ENCODE measurements at places on chromosomes 3 and 15.

- DNase-seq: no peak
These were observed 321.8 kb upstream of the STAC start for GRCh38 chr3:36058404-36059030.

GRCh38 chr3:180430896-180431295 is 171.1 kb upstream of the TTC14 start:
- DNase-seq: no peak

GRCh38 chr3:184584464-184584891 is 22.9 kb downstream of the EPHB3 start:
- no peak for DNase-seq

DNA sequence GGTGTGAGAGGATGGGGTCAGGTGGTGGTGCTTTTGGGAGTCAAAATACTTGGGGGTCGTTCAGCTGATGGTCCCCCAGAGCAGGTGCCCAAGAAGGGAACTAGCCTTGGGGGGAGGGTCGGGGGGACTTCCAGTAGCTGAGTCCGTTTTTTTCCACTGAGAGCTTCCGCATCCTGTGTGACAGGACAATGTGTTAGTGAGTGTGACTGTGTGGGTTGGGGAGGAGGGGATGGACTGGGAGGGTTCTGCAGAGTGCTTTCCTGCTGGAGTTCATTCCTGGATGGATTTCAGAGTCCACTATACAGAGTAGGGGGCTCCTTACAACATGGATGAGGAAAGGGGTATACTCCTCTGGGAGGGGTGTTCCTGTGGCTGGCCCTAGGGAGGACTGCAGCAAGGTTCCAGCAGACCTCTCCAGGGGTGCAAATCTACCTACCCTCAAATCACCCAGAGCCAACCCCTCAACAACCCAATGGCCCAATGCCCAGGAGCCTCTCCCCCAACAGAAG is 601 bp upstream of the HYAL2 start:
- DNase-seq: no peak

- no peak for DNase-seq
These were observed 115.8 kb downstream of the ADAMTS9 start for GRCh38 chr3:64571982-64572381.

DNA sequence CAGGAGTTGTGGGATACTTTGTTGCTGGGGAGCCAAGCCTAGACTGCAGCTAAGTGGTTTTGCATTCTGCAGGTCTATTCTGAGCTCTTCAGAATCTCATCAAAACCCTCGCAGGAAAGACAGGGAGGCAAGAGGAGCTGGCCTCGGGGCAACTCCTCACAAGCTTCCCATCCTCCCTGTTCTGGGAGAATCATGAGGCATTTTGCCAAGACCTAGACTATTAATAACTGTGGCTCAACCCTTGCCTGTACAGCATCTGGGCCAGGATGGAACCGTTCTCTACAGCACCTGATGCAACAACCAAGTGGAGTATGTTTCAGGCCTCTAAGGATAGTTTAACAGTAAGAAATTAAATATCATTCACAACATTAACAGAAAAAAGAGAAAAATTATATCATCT is 20.2 kb upstream of the SLC6A20 start:
- no peak for DNase-seq

GRCh38 chr3:197736010-197736490 is 654 bp downstream of the RUBCN start:
- peak; percentile 50 for DNase-seq

GRCh38 chr3:141305436-141305835 is 62.9 kb upstream of the ZBTB38 start:
- DNase-seq: no peak

DNA sequence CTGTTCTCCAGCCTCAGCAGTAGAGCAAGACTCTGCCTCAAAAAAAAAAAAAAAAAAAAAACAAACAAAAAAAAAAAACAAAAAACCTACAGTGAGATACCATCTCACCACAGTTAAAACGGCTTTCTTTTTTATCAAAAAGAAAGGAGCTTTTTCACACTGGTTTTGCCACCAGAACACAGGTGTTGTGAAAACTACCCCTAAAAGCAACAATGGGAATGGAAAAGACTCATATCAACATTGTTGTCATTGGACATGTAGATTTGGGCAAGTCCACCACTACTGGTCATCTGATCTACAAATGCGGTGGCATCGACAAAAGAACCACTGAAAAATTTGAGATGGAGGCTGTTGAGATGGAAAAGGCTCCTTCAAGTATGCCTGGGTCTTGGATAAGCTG is 24.8 kb upstream of the SLC25A38 start:
- no peak for DNase-seq

DNA sequence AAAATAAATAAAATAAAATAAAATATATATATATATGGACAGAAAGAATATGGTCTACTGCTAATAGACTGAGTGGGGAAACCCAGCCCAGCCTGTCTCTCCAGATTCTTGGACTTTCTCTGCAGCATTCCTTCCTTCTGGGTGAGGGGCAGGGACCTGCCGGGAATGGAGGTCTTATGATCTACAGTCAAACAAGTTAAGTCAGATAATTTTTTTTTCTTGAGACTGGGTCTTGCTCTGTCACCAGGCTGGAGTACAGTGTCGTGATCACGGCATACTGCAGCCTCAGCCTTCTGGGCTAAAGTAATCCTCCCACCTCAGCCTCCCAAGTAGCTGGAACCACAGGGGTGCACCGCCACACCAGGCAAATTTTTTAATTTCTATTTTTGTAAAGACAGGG is 33.5 kb upstream of the ZNF774 start:
- no peak for DNase-seq

GRCh38 chr3:56795097-56795828 is 6.5 kb downstream of the ARHGEF3 start:
- DNase-seq: no peak

DNA sequence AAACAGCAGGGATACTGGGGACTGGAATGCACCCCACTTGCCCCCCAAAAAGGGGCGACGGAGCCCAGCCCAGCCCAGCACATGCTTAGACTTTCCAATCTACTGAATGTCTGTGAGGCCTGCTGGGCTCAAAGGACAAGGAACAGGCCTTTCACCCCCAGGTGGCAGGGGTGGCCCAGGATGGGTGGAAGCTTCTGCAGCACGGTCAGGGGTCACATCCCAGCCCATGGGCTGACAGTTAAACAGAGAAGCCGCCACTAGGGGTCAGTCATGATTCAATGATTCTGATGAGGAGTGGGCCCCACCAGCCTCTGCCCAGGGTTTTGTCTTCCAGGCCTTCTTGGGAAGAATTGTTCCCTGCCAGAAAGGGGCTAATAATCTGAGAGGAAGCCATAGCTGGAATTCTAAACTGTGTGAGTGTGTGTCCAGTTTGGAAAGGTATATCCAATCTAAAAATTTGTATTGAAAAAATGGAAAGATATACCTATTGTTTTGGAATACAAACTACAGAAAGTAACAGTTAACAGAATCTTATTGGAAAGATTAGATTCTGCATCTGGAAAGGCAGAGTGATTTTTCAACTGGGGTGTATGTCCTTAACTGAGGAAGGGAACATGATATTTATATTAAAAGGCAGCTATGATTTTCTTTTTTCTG is 2.2 kb downstream of the CHRNB4 start:
- peak; percentile 92 for DNase-seq

DNA sequence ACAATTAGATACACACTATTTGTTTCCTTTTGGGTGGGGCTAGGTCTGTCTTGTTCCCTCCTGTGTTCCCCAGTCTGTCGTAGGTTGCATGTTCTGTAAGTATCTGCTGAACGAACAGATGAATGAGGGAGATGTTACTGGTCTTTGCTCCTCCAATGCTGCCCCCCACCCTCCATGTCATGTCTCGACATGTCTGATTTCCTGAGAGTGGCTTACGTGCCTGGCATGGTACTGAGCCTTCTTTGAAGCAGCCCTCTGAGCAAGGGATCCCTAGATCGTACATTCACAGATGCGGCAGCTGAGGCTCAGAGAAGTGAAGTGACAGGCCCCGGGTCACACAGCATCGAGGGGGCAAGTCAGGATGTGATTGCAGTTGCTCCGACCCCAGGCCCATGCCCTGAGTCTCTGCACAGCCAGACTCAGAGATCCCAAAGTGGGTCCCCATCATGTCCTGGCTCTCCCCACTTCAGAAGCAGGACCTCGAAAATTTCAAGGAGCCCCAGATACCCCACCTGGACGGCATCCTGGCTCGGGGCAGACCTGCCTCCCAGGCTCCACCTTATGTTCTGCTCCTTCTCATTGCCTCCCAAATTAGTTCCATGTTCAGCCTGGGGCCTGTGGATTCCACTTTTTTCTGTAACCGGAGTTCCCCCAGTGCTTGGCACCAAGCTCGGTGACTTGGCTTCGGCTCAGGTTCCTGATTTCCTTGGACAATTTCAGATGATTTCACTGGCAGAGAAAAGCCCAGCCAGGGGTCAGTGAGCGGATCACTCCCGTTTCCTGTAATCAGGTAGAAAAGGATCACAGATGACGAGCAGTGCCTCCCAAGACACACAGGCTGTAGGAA is 24.7 kb downstream of the GOLGA6L2 start:
- DNase-seq: no peak

DNA sequence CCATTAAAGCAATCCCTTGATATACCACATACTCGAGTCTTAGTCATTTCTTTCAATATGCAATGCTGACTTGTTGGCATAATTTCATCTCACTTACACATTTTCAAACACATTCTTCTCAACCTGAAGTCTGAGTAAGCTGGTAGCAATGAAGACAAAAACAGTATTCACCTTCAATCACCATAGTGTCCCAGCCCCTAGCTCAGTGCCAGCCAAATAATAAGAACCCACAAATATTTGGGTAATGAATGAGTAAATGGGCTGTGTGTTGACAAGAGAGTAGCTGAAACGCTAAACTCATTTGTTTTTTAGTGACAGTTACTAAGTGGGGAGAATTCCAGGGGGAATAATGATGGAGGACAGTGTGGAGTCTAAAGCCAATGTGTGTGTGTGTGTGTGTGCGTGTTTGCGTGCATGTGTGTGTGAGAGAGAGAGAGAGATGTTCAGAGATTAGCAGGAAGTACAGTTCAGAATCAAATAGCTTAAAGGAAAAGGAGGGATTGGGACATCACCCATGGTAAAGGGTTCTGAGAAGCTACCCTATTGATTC is 165.7 kb downstream of the GAP43 start:
- DNase-seq: no peak

DNA sequence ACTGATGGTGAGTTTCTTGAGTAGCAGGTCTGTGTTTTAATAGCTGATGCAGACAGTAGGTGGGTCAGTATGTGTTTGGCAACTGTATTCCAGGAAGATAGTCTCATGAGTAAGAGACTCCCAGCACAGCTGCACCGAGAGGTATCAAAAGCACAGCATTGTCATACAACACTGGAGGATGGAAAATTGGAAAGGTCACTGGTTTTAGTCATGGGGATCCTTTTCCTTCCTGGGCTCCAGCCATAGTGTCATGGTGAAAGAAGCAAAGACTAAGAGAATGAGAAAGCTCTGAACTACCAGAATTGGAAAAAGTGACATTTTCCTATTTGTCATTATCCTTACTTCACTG is 61.5 kb downstream of the P3H2 start:
- DNase-seq: no peak
